ENCODE measurements at places on chromosomes 1 and 21. TPM values are rescaled to one million over a fixed set of nuclear protein-coding genes. Genes with fewer than 3 reads are reported as not detected.

Gene EPHA10
- total RNA-seq = 0.88 TPM

Gene CCDC181
- total RNA-seq = 4.8 TPM

Gene B3GALT5
- total RNA-seq = 5.6 TPM

Gene OPTC
- total RNA-seq = not detected

DNA sequence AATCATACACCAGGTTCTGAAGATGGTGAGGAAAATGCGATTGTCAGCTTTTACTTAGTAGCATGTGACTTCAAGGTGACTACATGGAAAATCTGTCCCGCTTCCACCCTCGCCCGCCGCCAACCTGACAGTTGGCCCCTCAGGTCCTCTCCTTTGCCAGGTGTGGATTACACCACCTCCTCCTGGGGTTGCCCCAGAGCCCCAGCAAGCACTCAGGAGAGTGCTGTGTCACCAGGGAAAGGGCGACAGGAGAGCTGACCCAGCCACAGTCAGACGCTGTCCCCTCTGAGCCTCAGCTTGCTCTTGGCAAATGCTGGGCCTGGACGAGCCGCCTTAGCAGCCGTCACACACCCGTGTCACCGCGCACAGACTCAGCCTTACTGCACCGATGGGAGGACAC lies 17.9 kb downstream of the PTTG1IP start:
- H3K4me1 ChIP-seq = no peaks in the 10 kb centered on the region
- H3K4me3 ChIP-seq = no peak overlapping the region
- no peaks in the 10 kb centered on the region for H3K27me3 ChIP-seq
- peaks cover 33% of the 10 kb centered on the region for H3K36me3 ChIP-seq
- no peak for DNase-seq

DNA sequence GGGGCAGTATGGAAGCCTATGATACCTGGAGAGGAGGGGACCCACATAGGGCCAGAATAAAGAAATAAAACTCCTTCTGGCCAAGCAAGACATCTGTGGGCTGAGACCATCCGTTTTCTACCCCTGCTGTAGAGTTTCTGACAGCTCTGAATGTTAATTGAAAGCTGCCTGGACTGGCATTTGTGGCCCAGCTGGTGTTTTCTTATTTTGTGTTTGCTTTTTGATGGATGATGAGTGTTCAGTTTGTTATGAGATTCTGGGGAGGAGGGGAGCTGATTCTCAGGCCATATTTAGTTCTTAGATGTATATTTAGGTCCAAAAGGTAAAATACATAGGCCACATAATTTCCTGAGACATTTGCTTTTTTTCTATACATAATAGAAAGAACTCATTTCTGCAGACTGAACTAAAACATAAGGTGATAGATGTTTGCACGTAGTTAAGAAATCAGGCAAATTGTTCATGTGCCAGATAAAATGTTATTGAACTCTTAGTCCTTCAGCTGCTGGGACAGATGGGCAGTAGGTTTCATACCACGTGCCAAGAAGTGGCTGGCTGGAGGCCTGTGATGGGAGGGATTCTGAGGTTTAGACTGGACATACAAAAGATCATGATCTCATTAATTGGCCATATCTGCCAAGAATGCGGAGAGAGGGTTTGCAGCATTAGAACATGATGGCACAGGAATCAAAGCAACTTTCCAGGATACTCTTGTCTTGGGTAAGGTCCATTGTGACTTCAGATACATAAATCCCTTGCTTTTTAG lies 54.1 kb downstream of the DSCAM start:
- no peaks in the 10 kb centered on the region for H3K36me3 ChIP-seq
- no peaks in the 10 kb centered on the region for H3K4me1 ChIP-seq
- H3K4me3 ChIP-seq = no peak overlapping the region

GRCh38 chr1:64363616-64364015 lies 106.3 kb upstream of the CACHD1 start:
- no peaks in the 10 kb centered on the region for H3K4me1 ChIP-seq
- no peak overlapping the region for H3K27ac ChIP-seq
- H3K27me3 ChIP-seq = no peaks in the 10 kb centered on the region

DNA sequence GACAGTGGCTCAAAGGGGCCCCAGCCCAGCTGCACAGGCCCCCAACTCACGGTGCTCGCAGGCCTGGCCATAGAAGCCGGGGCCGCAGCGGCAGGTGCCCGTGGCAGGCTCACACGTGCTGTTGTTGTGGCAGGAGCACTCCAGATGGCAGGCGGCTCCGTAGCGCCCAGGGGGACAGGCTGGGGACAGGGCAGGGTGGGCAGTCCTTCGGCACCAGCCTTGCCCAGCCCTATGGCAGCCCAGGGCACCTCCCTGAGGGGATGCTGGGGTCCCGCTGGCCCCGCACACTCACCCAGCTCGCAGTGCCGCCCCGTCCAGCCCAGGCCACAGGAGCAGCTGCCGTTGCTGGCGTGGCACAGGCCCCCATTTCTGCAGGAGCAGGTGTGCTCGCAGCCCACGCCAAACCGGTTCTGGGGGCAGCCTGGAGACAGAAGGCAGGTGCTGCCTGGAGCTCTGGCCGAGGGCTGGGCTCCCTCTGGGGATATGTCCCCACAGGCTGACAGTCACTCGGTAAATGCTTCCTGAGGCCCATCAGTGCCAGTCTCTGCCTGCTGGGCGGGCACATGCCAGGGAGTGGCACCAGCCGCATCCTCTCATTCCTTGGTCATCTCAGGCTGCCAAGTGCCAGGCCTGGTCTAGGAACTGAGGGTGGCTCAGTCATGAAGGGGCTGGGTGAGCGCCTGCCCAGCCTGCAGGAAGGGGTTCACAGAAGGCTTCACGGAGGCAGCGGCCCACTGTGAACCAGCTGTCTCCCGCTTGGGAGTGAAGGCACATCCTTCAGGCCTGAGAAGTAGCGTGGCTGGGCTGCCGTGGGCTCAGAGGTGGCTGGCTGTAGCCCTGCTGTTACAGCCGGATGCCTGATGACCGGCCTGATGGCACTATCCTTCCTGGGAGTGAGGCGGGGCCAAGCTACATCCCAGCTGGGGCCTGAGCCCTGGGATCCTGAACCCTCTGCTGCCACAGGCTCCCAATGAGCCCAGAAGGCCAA lies 40.1 kb downstream of the ARHGEF16 start:
- no peaks in the 10 kb centered on the region for H3K4me1 ChIP-seq
- H3K36me3 ChIP-seq = no peaks in the 10 kb centered on the region
- DNase-seq = no peak
- no peak overlapping the region for H3K4me3 ChIP-seq
- H3K27ac ChIP-seq = no peak overlapping the region

Measured in kidney (tissue), 22 donors.